ENCODE measurements at places on chromosomes 12 and 14.

DNA sequence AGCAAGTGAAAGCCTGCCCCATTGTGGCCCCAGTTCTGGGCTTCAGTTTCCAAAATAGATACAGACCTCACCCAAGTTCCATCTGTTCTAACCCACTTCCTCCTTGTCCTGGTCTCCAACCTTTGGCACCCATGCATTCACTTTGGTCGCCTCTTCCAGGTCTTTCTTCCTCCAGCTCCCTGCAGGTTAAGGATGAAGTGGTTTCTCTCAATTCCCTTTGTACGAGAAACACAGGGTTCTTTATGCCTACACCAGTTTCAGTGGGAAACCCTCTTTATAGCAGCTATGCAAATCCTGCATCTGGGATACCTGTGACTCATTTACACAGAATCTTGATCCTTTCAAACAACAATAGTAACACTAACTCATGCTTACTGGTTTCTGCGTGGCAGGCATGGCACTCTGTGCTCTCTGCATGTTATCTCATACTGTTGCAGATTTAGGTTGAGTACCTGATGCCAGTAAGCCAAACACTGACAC lies 110.6 kb upstream of the AMIGO2 start:
- DNase-seq, result peak; percentile 67

DNA sequence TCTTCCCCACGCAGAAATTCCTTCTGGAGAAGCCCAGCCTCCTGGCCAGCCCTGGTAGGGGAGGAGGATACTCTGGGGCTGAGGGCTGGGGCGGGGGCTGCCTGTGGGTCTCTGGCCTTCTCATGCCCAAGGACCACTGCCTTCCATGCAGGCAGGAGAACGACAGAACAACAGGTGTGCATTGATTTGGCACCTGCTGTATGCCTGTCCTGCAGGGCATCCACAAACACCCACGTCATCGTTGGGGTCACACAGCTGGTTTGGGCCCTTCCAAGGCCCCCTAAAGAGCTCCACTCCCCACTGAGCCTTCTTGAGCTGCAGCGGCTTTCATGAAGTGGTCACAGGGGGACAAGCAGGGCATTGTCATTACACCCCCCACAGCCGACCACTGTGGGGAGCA lies 60.4 kb downstream of the PHETA1 start:
- DNase-seq, result no peak

DNA sequence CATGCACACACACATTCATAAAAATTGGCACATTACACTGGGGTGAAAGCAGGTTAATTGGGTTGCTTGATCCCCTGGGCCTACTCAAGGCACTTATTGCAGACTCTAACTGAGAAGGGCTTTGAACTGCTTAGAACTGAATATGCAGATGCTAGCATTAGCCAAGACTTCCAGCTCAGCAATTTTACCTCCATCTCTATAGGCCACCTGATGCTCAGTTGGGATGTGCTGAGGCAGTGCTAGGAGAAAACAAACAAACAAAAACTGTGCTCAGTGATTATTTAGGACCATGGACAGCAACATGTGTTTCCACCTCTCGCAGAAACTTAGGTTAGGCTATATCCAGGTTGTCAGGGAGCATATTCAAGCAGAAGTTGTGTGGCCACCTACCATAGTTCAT lies 124.8 kb upstream of the WSCD2 start:
- DNase-seq, result no peak

GRCh38 chr12:95972832-95973456 lies 23.2 kb downstream of the HAL start:
- DNase-seq, result no peak

DNA sequence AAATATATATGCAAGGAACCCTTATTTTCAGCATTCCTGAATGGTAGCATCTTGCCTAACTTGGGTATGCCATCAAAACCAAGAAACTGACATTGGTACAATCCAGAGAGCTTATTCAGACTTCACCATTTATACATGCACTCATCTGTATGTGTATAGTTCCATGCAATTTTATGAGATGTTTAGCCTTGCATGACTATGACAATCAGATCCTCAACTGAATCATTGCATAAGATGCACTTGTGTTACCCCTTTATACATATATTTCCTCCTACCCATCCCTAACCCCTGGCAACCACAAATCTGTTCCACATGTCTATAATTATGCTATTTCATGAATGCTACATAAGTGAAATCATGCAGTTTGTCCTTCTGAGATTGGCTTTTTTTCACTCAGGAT lies 37.0 kb upstream of the PPFIBP1 start:
- no peak for DNase-seq

DNA sequence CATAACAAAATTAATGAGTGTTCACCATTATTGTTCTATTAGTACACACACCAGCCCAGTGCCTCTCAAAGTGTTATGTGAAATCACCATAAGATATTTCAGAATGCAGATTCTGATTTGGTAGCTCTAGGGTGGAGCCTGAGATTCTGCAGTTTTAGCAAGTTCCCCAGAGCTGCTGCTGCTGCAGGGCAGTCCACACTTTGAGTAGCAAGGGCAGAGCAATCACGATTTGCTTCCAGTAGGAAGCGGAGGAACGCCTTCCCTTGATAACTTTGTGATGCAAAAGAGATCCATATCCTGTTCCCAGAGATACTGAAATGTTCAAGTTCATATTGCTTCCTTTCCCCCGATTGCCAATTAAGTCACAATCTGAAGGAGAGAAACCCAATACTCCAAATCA lies 57.9 kb downstream of the SLC17A8 start:
- no peak for DNase-seq

- DNase-seq, result no peak
These were observed 117.2 kb downstream of the SAMD4A start for GRCh38 chr14:54683882-54684794.

GRCh38 chr14:59037620-59038019 lies 150.8 kb upstream of the DAAM1 start:
- DNase-seq, result no peak

DNA sequence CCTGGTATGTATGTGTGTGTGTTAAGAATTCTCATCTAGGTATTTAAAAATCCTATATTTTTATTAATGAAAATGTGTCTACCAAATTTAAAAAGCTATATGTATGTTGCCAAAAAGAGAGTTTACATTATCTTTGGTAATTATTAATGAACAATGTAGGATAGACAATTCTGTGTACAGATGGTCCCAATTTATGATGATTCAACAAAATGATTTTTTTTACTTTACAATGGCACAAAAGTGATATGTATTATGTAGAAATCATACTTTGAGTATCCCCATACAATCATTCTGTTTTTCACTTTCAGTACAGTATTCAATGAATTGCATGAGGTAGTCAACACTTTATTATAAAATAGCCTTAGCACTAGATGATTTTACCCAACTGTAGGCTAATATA lies 39.4 kb downstream of the IRAK3 start:
- DNase-seq, result no peak
